Left ventricle myocardium inferior (tissue), 1 donor: ENCODE measurements at places on chromosomes 12 and 14.

- no peaks in the 10 kb centered on the region for H3K27me3 ChIP-seq
- no peak overlapping the region for H3K4me3 ChIP-seq
- H3K27ac ChIP-seq: no peak overlapping the region
- DNase-seq: no peak
- H3K36me3 ChIP-seq: peaks cover 26% of the 10 kb centered on the region
- H3K4me1 ChIP-seq: no peaks in the 10 kb centered on the region
Observed at GRCh38 chr12:120737557-120738251, 12.1 kb downstream of the ACADS start.

GRCh38 chr12:55685671-55686070 is 22.0 kb downstream of the ITGA7 start:
- peaks cover 29% of the 10 kb centered on the region for H3K36me3 ChIP-seq
- H3K27ac ChIP-seq: no peak overlapping the region
- no peak overlapping the region for H3K4me3 ChIP-seq
- DNase-seq: no peak

DNA sequence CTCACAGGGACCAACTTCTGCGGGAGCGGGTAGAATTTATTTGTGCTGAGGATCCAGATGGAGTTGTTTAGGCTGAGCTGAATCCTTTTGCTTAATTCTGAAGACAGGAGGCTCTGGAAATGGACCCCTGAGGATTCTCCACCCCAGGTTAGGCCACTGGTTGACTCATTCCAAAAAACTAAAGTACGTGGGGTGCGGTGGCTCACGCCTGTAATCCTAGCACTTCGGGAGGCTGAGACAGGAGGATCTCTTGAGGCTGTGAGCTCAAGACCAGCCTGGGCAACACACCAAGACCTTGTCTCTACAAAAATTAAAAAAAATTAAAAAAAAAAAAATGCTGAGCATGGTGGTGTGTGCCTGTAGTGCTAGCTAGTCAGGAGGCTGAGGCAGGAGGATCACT is 76.3 kb upstream of the MAP1LC3B2 start:
- peaks cover 56% of the 10 kb centered on the region for H3K27me3 ChIP-seq
- peaks cover 4% of the 10 kb centered on the region for H3K4me1 ChIP-seq
- H3K36me3 ChIP-seq: no peaks in the 10 kb centered on the region
- no peak overlapping the region for H3K4me3 ChIP-seq

- no peak for DNase-seq
- H3K4me3 ChIP-seq: peak overlapping the region; percentile 76
- no peaks in the 10 kb centered on the region for H3K27me3 ChIP-seq
- H3K36me3 ChIP-seq: no peaks in the 10 kb centered on the region
- H3K4me1 ChIP-seq: peaks cover 95% of the 10 kb centered on the region
Observed at GRCh38 chr12:112126000-112126438, 659 bp downstream of the TRAFD1 start.

DNA sequence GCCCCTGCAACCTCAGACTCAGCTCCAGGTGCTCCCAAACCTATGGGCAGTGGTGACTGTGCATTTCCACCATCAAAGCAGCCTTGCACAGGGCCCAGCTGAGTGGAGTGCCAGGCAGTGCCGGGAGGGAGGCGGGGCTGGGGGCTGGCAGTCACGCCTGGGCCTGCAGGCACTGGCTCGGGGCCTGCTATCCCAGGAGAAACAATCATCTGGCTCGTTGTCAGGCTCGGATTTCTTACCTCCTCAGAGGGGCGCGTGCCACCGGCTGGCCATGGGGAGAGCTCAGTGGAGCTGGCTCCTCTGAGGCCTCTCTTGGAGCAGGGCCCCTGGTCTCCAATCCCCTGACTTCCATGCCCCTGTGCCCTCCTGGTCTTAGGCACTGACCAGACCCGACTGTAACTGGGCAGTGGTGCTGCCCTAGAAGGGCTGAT is 20.2 kb upstream of the PPP1R13B start:
- H3K27ac ChIP-seq: peak overlapping the region; percentile 91

DNA sequence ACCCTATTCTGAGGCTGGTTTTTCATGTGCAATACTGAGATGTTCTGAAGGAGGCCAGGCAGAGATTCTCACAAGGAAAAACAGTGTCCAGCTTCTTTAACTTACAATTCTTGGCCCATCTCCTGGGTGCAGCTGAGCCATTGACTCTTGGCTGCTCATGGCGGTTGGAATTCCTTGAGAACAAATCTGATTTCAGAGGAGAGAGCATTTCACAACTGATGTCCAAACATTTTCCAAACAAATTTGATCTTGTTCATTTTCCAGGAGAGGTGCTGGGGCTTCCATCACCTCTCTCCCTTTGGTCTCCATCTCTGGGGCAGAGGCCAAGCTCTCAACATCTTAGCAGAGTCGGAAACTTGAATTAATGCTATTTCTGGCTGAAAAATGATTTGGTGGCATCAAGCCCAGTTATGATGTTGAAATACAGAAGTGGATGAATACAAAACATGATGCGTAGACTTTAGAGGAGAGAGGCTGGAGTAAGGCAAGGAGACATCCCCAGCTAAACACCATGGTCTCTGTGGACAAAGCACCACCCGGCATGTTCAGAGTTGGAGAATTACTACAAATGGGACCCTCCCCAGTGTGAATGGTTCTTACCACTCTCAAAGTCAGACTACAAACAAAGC is 593.0 kb downstream of the VRK1 start:
- no peak for DNase-seq
- H3K4me3 ChIP-seq: no peak overlapping the region
- H3K36me3 ChIP-seq: no peaks in the 10 kb centered on the region
- H3K27ac ChIP-seq: peak overlapping the region; percentile 51
- H3K4me1 ChIP-seq: no peaks in the 10 kb centered on the region

GRCh38 chr14:62251237-62251636 is 489.0 kb downstream of the SNAPC1 start:
- no peak for DNase-seq
- H3K27me3 ChIP-seq: no peaks in the 10 kb centered on the region
- H3K4me3 ChIP-seq: no peak overlapping the region

GRCh38 chr14:104697892-104698583 is 8.6 kb downstream of the INF2 start:
- peaks cover 93% of the 10 kb centered on the region for H3K4me1 ChIP-seq
- peak overlapping the region; percentile 88 for H3K27ac ChIP-seq
- H3K36me3 ChIP-seq: peaks cover 24% of the 10 kb centered on the region
- no peak for DNase-seq
- H3K4me3 ChIP-seq: peak overlapping the region; percentile 59

DNA sequence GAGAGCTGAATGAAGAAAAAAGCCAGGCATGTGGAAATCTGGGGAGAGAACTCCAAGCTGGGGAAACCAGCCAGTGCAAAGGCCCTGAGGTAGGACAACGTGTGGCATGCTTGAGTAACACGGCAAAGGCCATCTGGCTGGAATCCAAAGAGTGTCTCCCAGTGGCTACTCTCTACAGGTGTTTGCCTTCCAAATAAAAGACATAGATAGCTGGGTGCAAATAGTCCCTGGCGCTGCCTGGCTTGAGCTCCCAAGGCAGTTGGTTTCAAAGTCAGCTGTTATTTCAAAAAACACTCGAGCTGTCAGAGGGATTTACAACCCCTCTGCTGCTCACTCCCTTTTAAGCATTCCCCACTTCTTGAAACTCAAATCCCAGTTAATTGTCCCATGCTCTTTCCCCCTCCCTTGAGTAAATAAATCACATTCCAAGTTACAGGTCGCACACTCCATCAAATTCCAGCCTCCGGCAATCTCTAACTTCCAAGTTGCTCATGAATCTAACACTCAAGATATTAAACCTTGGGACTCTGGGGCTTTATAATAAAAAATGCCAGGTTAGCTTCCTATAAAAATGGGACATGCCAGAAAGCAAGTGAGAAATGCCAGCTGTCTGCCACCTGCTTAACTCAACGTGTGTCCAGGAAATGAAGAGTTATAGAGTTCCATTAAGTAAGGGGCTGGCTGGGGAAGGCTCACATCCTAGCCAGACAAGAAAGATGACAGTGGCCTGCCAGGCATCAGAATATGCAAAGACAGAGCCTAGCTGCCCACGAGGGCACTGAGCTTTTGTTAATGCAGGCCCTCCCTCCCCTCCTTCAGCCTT is 133.6 kb upstream of the NOS1 start:
- no peak overlapping the region for H3K27ac ChIP-seq
- H3K4me3 ChIP-seq: no peak overlapping the region
- peaks cover 5% of the 10 kb centered on the region for H3K4me1 ChIP-seq

DNA sequence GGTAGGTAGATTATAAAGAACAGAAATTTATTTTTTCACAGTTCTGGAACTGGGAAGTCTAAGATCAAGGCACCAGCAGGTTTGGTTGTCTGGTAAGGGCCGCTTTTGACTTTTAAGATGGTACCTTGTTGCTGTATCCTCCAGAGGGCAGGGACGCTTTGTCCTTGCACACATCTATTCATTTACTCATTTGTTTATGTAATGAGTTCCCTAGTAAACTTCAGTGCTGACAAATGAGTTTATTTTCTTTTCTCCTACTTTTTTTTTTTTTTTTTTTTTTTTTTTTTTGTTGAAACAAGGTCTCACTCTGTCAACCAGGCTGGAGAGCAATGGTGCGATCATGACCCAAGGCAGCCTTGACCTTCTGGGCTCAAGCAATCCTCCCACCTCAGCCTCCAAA is 195.7 kb downstream of the FBXL14 start:
- no peak overlapping the region for H3K4me3 ChIP-seq
- DNase-seq: no peak
- no peaks in the 10 kb centered on the region for H3K4me1 ChIP-seq
- H3K36me3 ChIP-seq: no peaks in the 10 kb centered on the region
- H3K27me3 ChIP-seq: no peaks in the 10 kb centered on the region

DNA sequence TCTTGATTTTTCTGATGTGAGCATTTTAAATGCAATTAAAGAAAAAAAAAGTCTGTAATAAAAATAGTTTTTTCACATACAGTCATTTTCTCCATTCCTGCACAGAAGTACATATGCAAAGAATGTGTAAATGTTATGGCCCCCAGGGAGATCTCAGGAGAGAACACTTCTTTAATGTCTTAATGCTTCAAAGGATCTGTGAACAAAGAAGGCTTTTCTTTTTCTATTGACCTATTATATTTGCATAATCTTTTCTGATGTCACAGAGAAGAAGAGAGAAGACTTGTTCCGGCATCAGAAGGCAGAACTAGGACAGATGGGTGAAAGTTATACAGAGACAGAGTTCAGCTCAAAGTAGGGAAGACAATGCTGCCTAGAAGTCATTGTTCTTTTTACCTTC is 413.5 kb upstream of the STXBP6 start:
- H3K4me1 ChIP-seq: no peaks in the 10 kb centered on the region
- no peaks in the 10 kb centered on the region for H3K36me3 ChIP-seq
- no peak overlapping the region for H3K27ac ChIP-seq
- H3K27me3 ChIP-seq: no peaks in the 10 kb centered on the region
- H3K4me3 ChIP-seq: no peak overlapping the region
- DNase-seq: no peak

GRCh38 chr12:95386051-95386450 is 87.9 kb upstream of the METAP2 start:
- H3K27ac ChIP-seq: peak overlapping the region; percentile 79
- no peaks in the 10 kb centered on the region for H3K36me3 ChIP-seq
- H3K4me3 ChIP-seq: peak overlapping the region; percentile 60
- no peak for DNase-seq
- no peaks in the 10 kb centered on the region for H3K27me3 ChIP-seq

- H3K4me1 ChIP-seq: no peaks in the 10 kb centered on the region
- no peak overlapping the region for H3K27ac ChIP-seq
- peaks cover 47% of the 10 kb centered on the region for H3K36me3 ChIP-seq
- no peak for DNase-seq
Observed at GRCh38 chr14:59455411-59455810, 9.8 kb downstream of the GPR135 start.

DNA sequence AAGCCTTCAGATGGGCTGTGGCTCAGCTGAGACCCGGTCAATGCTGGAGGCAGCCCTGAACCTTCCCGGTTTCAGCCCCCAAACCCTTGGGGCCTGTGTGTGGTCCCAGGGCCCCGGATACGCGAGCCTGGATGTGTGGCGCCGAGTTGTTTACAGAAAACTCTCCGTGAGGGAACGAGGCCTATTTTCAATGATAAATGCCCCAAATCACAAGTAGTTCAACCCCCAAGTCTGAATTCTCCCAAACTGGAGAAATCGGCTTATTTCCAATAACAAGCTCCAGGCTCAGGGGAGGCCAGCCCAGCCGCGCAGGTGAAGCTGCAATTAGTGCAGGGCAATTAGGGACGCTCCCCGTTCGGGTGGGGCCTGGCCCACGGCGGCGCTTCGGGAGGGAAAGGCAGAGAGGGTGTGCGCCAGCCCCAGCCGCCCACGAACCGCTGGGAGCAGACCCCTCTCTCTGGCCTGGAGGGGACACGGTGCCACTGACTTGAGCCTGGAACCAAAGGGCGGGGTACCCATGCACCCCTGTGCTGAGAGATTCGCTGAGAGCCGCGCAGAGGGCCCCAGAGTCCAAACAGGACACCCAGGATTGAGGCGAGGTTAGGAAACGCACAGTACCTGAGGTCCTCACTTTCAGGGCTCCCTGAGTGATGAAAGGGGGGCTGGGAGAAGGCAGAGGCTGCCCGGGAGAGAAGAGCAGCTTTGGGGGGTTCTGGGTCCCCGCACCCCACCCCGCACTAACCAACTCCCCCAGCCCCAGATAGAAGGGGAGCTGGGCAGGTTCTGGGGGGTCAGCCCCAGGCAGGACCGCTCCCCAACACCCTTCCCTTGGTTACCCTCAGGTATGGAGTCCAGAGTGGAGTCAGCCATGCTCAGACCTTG is 14.2 kb upstream of the ANKRD9 start:
- no peaks in the 10 kb centered on the region for H3K27me3 ChIP-seq
- H3K4me1 ChIP-seq: peaks cover 9% of the 10 kb centered on the region
- H3K27ac ChIP-seq: peak overlapping the region; percentile 88
